ENCODE measurements at places on chromosomes 7 and 10.
A peak's percentile ranks its signal among the peaks of the same experiment; 100 is the strongest.

DNA sequence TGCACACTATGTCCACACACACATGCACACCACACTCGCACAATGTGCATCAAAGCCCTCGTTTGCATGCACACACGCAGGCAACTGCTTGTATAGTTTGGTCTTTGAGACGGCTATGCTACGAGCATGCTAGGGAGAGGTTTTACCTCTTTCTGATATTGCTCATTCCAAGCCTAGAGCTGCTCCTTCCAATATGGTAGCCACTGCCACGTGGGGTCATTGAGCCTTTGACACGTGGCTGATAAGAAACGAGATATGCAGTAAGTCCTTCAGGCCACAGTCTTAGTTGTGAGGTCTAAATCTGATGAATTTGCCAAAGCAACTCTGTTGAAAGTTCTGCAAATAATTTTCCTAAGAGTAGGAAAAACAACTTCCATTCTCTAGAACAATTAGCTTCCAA lies 204.4 kb downstream of the KLF6 start:
- DNase-seq: no peak

DNA sequence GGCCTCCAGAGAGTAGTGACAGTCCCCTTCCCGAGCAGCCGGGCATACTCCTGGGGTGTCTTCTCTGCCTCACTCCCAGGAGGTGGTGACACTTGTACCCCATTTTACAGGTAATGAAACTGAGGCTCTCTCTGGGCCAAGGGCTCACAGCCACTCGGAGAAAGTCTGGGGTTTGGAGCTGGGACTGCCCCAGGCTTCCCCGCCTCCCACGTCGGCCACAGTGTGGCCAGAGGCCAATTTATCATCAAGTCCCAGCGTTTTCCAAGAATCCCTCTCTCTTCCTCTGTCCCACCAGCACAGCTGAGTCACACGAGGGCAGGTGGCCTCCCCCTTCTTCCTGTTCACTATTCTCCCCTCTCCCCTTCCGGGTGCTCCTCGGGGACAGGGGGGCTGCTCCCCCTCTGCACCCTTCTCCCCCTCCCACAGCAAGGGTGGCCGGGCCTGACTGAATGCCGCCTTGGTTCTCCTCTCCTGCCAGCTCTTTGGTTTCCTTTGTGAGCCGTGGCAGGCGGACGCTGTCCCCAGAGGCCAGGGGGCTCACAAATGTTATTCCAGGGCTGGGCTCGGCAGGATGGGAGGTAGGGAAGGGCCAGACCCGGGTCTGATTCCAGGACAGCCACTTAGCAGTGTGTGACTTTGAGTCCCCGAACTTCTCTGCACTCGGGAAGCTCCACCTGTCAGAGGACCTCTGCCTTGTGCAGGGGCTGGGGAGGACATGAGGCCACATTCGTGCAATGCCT lies 17.7 kb downstream of the CLIP2 start:
- DNase-seq: no peak

- DNase-seq: no peak
Observed at GRCh38 chr10:52136921-52137320, 177.2 kb upstream of the DKK1 start.

- DNase-seq: no peak
Observed at GRCh38 chr10:3935933-3936359, 150.9 kb upstream of the KLF6 start.

- no peak for DNase-seq
Observed at GRCh38 chr10:50410066-50410811, 158.9 kb upstream of the ASAH2 start.

- DNase-seq: no peak
Observed at GRCh38 chr10:4260483-4261124, 475.6 kb upstream of the KLF6 start.

DNA sequence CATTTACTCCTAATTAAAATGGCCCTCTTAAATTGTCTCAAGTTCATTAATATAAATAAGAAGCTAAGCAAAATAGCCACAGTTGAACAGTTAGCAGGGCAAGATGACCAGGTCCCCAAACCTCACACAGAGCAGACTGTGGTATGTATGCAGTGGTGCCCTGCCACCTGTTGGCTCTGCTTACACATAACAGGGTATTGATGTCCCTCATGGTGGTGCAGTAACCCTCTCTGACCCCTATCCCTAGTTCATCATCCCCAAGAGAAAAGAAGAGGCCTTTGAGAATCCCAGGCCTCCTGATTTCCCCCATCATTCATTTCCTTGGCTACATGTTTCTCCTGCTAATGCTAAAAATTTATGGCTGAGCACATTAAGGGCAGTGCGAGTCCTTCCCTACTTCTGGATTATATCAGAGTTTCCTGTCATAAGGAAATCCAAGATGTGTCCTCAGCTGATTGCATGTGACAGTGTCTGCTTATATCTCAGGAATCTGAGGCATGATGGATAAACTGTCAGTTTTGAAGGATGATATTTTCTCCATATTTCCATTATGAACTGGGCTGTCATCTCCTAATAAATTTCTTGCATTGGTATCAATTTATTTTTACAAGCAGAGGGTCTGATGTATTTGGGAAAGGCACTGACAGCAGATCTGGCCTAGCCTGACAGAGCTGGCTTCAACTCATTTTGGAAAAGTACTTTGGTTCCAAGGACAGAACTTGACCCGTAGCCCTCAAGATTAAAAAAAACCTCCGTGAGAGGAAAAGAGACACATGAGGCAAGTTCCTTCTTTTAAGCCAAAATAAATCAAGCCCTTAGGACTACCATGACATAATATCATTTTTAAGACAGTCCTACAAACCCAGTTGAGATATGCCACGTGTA lies 880.6 kb downstream of the LRMDA start:
- no peak for DNase-seq

DNA sequence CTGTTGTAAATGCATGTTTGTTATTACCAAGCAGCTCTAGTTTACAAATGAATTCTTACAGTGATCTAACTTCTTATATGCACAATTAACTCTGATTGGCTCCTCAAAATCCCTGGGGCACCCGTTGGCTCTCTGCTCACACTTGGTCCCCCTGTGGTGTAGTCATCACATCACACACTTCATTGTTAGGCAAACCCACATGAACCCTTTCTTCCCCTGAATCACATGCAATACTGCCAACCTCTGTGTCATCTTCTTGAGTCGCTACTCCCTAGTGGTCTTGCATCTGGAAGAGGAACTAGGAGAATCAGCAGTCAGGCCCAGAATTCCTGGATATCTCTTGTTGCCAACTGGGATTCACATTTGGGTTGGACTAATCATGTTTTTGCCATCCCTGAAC lies 73.1 kb downstream of the CD36 start:
- no peak for DNase-seq

DNA sequence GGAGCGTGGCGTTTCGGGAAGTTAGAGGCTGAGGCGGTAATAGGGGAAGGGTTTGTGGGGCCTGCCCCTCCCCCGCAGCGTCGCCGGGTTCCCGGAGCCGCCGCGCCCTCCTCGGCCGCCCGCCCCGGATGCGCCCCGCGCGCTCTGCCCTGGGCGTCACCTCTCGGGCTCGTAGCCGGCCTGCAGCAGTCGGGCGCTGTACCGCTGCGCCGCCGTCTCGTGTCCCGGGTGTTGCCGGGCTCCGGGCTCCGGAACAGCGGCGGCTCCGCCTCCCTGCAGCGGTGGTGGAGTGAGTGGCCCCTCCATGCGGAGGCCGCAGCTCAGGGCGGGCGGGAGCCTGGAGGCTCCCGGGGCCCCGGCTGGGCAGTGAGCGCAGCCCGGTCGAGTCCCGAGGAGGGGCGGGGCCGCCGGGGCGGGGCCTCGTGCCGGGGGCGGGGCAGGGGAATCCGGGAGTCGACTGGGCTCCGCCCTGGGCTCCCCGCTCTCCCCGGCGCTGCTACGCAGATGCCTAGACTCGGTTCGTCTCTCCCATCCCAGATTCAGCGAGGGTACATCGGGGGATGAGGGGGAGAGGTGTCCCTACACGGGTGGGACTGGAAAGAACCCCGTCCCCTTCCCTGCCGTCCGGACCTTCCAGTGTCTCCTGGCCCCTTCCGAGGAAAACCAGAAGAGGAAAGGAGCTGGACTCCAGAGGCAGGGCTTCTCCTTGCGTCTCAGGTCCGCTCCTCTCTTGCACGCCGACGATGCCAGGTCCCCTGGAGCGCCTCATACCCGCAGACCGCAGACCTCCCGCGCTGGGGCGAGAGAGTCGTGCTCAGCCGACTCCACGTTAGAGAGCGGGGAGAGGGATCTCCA lies at the start of gene IMPDH1:
TSS of gene IMPDH1 (minus strand) at position 387 of the 855 bp plus-strand sequence. CDS start at position 306, 81 bp downstream.
- DNase-seq: peak; percentile 88

Data from stimulated activated CD4-positive, alpha-beta T cell treated with anti-CD3 and anti-CD28 coated beads, Interleukin-15, amount 100 ng/mL, for 1 hour (primary cell).